Right kidney (tissue), 9 donors: ENCODE measurements at places on chromosomes 5 and 9.

GRCh38 chr9:120412425-120412951 lies 167.5 kb downstream of the CDK5RAP2 start:
- no peak for DNase-seq

DNA sequence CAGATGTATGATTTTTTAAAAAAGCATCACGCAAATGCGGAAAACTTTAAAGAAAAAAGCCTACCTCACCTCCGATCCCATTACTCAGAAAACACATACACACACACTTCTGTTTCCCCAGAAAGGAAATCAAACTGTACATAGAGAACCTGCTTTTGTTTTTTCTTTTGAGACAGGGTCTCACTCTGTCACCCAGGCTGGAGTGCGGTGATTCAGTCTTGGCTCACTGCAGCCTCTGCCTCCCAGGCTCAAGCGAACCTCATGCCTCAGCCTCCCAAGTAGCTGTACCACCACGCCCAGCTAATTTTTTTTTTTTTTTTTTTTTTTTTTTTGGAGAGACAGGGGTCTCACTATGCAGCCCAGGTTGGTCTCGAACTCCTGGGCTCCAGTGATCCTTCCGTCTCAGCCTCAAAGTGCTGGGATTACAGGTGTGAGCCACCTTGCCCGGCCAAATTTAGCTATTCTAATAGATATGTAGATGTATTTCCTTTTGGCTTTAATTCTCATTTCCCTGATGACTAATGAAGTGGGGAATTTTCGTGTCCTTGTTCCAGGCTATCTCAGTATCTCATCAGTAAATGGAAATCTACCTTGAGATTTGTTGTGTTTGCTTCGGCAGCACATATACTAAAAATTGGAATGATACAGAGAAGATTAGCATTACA lies 25.7 kb upstream of the EEIG1 start:
- no peak for DNase-seq

DNA sequence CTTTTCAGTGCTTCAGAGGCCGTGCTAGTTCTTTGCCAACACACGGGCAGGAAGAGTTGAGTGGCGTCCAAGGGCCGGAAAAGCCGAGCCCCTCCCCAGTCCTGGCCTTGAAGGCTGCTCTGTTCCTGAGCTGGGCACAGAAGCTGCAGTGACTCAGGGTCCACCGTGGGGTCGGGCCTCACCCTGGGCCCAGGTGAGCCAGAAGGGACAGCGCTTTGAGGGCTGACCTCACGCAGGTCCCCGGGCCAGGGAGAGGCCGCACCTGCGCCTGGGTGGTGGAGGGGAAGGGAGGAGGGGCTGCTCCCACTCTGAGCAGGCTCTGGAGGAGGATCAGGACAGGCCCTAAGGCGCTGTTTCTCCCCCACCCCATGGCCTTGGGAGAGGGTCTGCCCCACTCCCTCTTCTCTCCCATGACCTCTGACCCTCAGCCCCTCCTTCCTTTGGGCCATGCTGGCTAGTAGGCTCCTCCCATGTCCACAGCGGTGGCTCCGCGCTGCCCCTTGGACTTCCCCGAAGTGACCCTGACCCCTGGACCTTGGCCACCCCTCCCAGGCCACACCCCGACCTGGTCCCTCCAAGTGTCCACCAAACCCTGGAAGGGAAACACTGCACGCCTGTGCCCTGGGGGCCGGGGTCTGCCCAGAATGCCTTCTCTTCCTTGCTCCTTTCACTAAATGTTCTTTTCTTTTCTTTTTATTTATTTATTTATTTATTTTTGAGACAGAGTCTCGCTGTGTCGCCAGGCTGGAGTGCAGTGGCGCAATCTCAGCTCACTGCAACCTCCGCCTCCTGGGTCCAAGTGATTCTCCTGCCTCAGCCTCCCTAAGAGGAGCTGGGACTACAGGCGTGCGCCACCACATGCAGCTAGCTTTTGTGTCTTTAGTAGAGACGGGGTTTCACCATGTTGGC lies 19.7 kb upstream of the SLC6A19 start:
- DNase-seq: no peak

DNA sequence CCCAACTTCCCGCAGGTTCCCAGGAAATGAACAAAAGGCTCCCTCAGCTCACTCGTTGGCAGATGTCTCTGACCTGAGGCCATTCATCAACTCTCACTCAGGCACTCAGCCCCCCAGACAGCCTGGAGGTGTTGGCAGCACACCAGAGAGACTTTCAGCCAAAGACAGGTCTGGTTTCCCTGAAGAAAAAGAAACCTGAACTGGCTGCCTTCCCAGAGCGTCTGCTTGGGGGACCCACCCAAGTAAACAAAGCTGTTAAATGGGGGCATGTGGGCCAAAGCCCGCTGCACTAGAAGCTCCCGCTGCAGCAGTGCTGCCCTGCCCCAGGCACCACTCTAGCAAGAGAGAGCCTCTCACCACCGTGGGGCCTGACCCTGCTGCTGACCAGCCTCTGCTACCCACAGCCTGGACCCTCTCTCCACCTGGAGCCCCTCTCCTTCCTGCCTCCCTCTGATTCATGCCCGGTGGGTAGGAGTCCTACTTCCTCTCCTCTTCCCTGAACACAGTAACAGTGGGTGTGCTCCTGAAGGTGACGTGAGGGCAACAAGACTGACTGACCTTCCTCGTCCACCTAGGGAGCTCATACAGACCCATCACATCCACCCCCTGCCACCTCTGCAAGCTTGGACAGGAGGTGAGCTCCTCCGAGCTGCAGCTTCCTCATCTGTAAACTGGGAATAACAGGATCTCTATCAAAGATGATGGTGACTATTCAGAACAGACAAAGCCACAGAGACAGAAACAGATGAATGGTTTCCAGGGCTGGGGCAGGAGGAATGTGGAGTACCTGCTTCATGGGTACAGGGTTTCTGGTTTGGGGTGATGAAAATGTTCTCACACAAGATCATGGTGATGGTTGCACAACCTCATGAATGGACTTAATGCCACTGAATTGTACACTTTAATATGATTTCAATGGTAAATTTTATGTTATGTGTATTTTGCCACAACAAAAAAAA lies 31.0 kb upstream of the GABRP start:
- DNase-seq: no peak

GRCh38 chr9:21576331-21577189 lies 94.4 kb upstream of the IFNE start:
- DNase-seq: no peak

GRCh38 chr5:1759378-1759970 lies 40.2 kb downstream of the MRPL36 start:
- no peak for DNase-seq

DNA sequence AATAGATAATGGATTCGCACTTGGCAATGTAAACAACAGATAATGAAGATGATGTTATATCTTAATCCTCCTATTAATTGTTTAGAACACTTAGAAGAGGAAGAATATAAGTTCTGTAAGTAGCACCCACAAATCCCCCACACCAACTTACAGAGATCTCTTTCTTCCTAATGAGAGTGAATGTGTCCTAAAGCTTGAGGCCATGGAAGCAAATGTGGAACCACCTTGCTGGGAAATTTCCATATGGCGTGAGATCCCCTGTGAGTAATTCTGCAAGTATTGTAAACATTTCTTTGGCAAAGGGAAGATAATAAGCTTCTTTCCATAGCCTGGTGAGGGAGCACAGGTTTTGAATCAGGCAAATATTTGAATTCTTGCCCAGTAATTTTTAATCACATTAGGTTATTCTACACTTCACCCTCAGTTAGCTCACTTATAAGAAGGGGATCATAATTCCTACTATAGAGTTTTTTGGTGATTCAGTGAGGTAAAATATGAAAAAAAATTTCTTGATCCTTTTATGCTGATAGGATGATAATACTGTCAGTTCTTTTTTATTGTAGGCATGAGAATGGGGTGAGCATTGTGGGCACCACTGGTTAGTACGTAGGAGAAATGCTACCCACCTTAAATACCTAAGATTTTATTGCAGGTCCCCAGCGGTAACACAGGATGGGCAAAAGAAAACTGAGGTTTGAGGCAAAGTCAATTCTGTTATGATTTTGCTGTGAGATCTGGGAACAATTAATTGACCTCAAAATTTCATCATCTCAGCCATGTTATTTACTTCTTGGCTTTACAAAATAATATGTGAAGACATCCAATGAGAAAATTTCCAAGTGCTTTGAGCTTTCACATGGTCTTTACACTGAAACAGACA lies 574.8 kb downstream of the PSAT1 start:
- DNase-seq: no peak

DNA sequence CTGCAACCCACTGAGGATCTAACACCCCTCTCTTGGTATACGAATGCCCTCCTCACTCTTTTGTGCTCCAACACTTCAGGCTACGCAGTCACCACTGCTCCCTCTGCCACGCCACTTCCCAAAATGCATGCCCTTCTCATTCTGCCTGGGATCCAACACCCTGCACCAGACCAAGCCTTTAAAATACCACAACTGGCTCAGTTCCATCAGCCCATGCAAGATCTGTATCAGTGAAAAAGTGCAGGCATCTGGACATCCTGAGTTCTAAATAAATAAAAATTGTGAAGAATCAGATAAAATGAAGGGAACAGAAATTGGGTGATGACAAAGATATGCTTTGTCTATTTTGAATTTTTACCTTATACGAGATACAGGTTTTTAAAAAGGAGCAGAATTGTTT lies 2.7 kb downstream of the NDUFB6 start:
- no peak for DNase-seq

DNA sequence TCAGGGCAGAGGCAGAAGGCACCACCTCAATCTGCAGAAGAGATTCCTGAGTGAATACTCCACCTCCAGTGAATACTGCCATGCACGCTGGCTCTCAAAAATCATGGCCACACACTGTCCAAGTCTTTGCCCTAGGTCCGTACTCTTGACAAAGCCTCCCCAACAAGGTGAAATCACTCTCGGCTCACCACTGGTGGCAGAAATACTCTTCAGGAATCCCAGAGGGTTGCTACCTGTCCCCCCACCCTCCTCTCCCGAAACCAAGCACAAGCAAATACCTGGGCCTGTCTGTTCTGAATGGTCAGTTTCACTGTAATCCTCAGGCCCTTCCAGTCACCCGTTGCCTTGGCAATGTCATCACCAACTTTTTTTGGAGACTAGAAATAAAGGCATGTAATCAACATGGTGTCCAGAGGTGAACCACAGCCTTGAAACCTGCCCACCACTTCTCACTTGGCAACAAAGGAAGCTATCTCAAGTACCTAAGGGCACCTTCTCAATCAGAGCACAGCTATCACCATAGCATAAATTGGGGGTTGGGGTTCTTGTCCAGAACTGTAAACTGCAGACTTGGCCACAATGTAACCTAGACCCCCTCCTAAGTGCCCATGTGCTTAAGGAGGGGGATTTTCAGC lies 1.8 kb downstream of the RPL12 start:
- DNase-seq: no peak

DNA sequence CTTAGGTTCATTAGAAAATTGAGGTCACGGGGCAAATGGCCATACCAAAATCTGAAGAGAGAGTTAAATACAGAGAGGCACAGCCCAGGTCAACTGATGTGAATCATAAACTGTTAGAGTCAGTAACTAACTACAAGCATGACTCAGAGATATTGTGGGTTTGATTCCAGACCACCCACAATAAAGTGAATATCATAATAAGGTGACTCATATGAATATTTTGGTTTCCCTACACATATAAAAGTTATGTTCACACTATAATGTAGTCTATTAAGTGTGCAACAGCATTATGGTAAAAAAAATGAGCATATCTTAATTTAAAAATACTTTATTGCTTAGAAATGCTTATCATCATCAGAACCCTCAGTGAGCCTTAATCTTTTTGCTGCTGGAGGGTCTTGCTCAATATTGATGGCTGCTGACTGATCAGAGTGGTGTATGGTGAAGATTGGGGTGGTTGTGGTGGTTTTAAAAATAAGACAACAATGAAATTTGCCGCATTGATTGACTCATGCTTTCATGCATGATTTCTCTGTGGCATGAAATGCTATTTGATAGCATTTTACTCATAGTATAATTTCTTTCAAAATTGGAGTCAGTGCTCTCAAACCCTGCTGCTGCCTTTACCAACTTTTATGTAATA lies 53.1 kb upstream of the EDIL3 start:
- no peak for DNase-seq

DNA sequence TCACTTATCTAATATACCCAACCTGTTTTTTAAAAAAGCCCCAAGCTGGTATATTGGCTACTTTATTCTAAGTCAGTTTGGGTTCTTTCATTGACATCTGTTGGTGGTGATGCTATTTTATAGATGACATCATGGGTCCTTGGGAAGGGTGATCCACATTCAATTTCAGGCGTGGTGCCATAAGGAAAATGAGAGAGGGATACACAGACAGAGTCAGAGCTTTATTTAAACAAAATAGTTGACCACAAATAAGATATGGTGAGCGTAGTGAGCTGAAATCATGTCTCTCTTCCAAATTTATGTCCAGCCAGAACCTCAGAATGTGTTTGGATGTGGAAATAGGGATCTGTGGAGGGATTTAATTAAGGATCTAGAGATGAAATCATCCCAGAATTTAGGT lies 302.4 kb downstream of the MAT2B start:
- DNase-seq: no peak

- no peak for DNase-seq
These were observed 192.2 kb downstream of the DMAC1 start for GRCh38 chr9:7607421-7607820.

DNA sequence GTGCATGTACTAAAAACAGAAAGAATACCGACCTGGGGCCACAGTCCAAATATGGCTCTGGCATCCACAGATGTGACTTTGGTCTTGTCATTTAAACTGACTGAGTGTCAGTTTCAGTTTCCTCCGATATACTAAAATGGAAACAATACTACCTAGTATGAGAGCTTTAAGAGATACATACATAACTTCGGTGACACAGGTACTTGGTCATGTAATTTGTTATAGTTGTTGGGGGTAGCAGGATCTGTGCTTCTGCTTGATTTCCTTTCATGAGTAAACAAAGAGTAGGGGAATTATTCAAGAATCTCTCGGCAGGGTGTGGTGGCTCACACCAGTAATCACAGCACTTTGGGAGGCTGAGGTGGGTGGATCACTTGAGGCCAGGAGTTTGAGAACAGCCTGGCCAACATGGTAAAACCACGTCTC lies 32.1 kb downstream of the MTMR12 start:
- no peak for DNase-seq

DNA sequence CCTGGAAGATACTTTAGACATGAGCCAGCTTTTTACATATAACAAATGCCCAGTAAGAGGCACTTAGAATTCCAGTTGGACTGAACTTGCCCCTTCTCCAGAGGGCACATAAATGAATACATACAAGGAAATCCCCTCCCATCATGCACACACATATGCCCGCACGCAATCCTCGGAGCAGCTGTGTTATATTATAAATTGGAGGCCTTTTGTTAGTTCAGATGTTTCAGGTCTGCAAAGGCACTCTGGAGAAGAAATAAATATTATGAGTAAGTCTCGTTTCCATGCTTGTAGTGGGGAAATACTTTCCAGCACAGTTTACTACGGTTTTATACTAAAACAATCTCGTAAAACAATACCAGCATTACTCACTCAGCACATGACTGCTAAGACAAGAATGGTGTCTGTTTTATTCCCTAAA lies 17.6 kb upstream of the MUSK start:
- no peak for DNase-seq
